Adrenal gland (tissue), 19 donors: ENCODE measurements at places on chromosomes 1 and 21.

DNA sequence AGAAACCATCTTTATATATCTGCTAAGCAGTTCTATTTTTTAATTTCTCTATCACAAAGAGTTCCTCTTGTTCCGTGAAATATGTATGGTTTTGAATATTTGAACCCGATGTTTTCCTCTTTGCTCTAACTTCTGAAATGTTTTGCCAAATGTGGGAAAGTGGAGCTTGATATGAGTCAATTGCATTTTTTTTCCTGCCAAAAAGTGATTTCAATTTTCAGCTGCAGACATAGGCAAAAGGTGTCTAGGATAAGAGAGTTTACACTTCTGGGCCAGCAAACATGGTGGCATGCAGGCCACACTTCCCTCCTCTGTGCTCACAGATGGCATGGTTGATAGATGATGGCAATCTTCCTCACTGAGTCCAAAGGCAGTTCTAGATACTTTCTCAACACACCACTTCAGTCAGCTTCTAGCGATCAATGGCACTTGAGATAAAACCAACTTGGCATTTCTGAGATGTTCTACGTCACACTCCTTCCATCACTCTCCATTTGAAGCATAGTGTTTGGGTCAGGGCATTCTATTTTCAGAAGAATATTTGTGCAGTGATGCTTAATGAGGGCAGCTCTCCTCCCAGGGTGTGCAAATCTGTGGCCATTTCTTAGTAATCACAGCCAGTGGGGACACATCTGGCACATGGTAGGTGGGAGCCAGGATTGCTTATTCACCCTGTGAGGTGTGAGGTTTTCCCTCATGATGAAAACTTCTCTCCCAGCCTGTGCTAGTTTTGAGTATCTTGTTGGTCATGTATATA is 54.4 kb upstream of the SCAF4 start:
- no peak for DNase-seq

GRCh38 chr1:196738730-196739129 is 35.9 kb upstream of the CFHR3 start:
- DNase-seq, result no peak

DNA sequence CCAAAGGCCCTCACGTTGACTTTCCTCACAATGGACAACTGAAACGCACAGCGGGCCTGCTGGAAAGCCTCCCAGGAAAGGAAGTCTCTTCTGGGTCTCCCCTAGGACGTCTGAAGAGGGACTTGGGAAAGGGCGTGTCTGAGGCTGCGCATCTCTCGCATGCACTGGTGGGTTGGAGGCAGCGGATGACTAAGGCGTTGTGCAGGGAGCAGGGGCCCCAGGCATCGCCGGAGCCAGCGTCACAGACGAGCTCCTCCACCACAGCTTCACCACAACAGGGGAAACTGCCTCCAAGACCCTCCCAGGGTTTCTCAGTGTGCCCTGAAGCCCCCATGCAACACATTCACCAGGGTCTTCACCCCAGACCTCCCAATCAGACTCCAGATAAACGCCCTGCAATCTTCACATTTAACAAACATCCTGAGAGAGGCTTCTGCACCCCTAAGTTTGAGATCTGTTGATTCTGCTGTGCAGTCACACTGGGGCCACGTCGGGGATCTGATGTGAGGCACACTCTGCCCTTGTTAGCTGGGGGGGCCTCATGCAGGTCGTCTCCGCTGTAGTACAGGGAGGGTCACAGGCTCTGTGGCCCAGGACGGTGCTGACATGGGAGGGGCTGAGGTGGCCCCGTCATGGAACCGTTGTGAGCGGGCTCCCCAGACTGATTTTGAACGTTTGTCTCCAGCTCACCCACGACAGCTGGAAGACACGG is 7.0 kb upstream of the TFF1 start:
- DNase-seq, result no peak

DNA sequence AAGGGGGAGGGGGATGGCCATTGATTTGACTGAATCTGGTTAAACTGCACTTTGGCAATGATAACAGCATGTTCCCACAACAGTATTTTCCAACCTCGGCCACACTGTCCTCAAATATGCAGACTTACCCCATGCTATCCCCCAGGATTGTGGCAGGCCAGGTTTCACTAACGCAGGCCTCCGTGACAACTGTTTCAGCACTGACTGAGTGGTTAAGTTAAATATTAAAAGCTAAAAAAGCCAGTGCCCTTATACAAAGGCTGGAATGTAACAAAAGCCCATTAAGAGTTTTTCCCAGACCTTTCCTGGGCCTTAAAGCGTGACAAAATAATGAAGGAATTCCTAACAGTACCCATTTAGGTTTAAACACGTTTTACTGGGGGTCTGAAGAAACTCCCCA is 202.9 kb downstream of the USP25 start:
- no peak for DNase-seq

DNA sequence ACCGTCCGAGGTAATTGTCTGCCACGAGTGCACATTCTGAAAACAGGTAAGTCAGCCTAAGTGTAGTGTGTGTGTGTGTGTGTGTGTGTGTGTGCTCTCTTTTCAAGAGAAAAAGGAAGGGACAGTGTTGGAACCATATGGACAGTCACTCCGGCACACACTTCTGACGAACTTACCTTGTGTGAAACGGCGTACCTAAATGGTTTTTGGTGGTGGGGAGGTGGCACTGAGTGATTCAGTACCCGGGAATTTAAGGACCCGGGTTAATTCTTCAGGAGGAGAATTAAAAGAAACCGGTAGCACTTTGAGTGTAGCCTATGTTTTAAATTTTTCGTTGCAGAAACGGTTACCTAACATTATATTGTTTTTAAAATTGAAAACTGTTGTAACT is 286 bp downstream of the ODR4 start:
- no peak for DNase-seq

DNA sequence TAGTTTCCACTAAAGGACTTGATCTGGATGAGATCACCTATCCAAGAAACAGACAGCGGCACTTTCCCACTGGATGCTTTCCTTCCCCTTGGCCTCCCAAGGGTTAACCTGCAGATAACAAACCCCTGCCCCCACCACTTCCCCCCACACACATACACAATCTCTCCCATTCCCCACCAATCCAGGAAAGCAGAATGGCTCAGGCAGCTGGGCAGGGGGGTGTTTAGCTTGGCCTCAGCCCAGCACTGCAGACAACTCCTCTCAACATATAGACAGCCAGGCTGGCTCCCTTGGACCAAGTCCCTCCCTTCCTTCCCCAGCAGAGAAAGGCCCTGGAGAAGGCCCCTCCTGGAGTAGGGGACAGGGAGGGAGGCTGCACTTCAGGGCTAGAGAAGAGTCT is 24.6 kb downstream of the PLEKHA6 start:
- DNase-seq, result no peak

DNA sequence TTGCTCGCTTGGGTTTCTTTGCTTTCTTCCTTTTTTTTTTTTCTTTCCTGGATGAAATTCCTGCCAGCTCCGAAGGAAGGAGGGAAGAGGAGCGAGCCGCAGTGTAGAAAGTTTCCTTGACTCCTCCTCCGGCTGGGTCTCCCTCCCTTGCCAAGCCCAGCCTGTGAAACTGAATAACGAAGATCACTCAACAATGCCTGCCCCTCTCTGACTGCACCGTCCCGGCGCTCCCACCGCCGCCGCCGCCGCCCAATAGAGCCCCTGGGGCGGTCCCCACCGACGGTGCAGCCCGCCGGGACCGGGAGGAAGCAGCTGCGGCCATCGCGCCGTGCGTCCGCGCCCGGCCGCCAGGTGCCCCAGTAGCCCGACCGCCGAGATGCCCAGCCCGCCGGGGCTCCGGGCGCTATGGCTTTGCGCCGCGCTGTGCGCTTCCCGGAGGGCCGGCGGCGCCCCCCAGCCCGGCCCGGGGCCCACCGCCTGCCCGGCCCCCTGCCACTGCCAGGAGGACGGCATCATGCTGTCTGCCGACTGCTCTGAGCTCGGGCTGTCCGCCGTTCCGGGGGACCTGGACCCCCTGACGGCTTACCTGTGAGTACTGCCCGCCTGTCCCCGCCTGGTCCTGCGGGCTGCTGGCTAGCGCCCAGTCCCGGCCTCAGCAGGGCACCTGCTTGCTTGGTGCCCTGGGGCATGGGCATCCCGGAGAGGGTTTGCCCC is at the start of gene LGR6:
LGR6 (plus strand) TSS at position 186 of the 714 bp plus-strand sequence; CDS start at position 377, 191 bp downstream.
- DNase-seq, result no peak

DNA sequence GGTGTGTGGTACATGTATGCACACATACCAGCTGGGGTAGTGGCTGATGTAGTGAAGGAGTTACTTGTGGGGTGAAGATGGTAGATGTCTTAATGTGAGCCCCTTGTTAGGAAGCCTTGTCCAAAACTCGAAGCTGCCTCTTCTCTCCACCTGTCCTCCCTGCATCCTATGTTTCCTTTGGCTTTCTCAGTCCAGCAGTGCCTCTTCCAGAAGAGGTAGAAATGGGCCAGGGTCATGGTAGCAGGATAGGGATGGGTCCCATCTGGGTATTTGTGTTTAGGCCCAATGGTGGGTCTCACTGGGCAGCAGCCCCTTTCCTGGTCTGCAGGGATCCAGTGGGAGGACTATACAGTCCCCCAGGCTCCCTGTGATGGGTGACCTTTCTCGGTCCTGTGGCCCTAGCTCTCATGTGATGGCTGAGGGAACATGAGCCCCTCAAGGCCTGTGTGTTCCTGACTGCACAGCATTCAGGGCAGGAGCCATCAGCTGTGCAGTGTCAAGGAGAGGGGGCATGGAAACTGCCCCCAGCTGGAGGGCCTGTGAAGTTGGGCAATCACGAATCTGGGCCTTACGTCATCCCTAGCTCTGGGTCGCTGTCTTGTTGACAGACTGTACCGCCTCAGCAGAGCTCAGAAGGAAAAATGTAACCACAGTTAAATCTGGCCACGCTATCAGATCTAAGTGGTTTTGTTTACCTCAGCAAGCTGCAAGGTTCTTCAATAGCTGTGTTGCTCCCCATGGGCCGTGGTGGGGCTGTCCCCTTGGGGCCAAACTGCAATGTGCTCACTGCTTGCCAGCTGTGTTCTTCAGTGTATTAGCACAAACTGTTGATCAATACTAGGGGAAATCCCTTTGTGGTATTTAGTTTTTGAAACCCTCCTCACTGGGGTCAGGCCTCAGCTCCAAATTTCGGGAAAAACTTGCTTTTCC is 82.7 kb downstream of the NOS1AP start:
- DNase-seq, result no peak

DNA sequence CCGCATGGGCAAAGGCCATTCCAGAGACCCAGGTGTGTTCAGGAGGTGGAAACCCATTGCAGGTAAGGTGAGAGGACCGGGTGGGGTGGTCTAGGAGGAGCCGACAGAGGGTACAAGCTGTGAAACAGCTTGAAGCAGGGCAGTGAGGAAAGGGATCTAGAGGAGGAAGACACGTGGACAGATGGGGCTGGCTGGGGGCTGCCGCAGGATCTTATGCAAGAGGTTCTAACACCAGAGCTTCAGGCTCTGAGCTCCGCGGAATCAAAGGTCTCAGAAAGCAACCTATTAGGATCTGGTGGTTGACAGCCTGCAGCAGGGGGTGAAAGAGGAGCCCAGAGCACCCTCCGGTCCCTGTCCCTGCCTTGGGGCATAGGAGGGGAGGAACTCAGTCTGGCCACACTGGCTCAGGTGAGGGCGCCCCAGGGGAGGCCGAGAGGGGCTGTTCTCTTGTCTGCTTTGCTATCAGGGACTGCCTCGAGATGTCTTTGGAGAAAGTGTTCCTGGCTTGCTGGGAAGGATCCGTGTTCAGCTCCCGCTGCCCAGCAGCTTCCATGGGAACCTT is 1.9 kb downstream of the TFF1 start:
- no peak for DNase-seq

DNA sequence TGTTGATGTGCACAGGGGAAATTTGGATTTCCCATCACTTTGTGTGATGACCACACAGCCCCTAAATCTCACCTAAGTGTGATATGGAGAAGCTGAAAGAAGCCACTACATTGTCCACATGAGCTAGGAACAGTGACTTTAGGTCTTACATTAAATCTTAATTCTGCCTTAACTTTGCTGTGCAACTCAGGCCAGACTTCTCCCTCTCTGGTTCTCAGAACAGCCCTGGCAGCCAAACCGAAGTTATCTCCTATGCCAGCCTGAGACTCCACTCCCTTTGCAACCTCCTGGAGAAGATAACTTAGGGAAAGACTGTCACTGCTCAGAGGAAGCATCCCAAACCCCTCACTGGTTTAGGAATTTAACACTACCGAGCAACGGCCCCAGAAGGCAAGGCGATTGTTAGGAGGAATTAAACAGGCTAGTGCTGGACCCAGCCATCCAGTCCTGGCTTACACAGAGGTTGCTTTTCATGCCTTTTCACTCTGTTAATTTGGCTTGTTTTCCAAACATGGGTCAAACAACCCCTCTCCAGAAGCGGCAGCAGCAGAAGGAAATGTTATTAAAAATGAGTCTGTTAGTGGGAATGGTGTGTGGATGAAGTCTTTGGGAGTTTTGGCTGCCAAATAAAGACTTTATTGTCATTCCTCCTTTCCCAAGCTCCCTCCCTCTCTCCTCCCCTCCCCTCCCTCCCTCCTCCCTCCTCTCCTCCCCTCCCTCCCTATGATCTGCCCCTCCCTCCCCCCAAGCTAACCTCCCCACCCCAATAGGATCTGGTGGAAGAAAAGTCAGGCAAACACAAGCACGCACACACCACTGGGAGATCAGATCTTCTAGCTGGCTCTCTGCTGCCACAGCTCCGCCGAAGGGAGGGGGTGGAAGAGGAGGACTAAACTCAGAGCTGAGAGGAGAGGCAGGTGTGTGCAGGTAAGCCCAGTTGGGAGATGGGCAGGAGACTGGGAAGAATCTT is at the start of gene PRELP:
PRELP (plus strand) TSS at position 795 of the 970 bp plus-strand sequence. CDS start 7,379 bp downstream, outside the sequence.
- no peak for DNase-seq
